ENCODE measurements at places on chromosomes 7 and 10.

DNA sequence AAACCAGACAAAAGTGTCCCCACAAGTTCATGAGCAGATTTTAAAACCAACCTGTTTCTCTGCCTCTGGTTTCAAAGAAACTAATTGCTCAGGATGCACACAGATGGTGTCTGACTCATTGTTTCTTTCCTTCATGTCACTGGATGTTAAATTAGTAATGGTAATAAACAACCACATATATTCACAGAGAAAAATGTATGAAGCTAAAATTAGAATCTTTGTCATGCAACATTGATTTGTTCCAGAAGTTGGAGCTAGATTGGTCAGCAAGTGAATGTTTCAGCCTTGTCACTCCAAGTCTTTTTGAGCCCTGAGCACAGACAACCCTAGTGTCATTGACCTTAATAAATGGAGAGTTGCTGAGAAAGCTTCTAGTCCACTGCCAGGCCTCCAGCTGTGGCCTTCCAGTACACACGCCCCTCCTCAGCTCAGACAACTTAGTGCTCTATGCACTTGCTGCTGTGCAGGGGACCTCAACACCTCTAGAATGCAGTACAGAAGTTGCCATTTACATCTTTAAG, 175.9 kb downstream of the CCDC71L start:
- DNase-seq, result no peak

GRCh38 chr10:20677340-20677739, 219.8 kb downstream of the NEBL start:
- no peak for DNase-seq

DNA sequence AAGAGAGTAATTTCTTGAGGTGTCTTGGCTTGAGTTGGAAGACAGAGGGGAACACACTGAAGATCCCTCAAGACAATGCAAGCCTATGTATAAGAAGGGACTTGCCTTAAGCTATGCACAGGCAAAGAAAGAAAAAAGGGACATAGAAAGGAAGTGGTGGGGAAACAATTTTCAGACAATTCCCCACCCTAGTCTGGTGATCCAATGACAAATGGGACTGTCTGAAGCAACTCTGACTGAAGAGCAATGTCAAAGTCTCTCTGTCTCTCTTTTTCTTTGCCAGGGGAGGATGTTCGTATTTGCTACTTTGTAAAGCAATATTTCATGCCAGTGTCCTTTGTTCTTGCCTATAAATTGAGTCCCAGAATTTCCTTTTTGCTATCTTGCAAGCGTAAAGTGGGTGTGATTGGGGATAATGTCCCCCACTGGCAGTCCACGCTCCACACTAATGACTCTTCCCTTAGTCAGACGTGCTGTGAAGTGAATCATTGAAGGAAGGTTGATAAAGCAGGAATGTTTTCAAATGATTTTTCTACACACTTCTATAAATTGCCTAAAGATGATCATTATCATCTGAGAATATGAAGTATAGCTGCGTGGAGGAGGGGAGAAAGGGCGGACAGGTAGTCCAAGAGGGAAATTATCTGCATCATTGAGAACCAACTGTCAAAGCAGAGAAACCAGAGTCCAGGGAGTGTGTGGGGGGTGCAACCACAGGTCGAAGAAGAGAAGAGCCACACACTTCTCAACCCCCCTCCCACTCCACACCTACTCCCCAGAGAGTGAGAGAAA, 243.8 kb upstream of the ETV1 start:
- no peak for DNase-seq

- no peak for DNase-seq
Measured at GRCh38 chr10:121158988-121159579, 307.9 kb downstream of the WDR11 start.

GRCh38 chr10:103481974-103482531, 3.0 kb upstream of the CALHM3 start:
- peak; percentile 51 for DNase-seq

DNA sequence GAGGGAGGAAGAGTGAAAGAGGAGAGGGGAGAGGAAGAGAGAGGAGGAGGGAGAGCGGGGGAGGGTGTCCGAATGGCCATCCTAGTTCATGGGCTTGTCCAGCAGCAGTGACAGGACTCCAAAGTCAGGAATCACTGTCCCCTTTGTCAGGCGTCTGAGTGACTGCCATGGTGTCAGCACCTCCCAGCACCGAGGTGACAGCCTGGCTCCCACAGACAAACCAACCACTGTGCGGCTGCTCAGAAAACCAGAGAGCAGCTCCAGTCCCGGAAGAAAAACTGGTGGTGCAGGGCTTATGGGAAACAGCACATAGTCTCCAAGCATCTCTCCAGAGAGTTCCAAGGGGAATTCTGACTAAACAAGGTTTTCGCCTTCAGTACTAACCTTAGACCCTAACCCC, 18.9 kb upstream of the FGFR2 start:
- no peak for DNase-seq
